NCI-H1105 (cell line): ENCODE measurements at places on chromosomes 12 and 14.
A peak's percentile ranks its signal among the peaks of the same experiment; 100 is the strongest.

- no peak for DNase-seq
These were observed 64.9 kb downstream of the FBXO33 start for GRCh38 chr14:39367387-39367751.

- no peak for DNase-seq
These were observed 4.7 kb downstream of the NAB2 start for GRCh38 chr12:57093415-57094207.

- peak; percentile 41 for DNase-seq
These were observed 29.5 kb upstream of the TMX1 start for GRCh38 chr14:51210594-51210993.

DNA sequence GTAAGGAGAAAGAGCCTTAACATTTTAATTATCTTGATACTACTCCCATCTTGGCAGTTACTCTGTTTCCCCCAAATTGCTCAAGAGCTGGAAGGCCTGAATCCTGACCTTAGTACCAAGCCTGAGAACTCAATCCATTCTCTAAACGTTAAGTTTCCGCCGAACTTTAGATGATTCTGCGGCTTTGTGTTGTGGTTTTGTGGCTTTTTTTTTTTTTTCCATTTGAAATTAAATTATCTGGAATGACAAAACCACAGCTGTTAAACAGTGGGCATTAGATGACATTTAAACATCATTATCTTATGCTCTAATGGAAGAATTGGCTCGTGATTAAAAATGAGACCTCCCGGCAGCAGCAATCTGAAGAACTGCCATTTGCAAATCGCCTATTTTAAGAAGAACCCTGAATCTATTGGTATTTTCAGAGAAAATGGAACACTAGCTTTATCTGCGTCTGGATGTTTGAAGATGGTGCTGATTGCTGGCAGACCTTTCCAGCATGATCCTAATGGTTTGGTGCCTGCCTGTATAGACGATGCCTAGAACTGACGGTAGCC is 38.4 kb downstream of the TMEM132C start:
- no peak for DNase-seq

DNA sequence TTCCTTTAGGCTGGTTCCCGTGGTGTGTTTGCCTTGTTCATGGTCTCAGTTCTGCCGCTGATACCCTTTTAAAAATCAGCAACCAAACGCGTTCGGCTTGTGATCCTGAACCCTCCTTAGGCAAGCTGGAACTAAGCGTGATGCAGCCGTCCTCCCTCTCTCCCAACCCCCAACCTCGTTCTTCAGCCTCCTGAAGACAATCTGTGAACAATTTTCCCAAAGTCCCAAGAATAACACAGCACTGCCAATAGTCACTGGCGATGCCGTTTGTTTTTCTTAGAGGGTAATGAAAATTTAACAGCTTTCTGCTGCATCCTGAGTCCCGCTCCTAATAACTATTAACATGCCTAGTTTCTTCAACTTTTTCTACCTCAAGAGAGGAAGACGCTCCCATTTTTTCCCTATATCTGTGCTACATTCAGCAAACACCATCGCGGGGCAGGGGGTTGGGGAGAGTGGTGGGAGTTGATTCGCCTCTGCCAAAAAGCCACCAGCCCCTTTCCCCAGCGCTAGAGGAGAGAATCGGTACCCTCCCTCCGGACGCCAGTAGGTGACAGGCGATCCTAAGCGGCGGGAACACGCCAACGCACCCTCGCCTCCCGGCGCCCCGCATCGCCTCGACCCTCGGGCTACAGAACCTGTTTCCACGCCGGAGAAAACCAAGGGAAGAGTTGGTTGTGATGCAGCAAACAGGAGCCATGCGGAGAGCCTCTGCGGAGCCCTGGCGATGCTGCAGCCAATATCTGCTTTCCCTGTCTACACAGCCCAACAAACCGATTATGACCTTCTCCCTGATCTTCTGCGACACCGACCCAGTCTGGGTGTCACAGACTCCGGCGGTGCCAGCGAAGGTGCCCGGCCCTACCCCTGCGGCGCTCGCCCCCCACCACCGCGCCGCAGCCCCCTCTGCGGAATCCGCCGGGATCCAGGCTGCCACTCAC is 752 bp downstream of the PRICKLE1 start:
- DNase-seq, result peak; percentile 37

DNA sequence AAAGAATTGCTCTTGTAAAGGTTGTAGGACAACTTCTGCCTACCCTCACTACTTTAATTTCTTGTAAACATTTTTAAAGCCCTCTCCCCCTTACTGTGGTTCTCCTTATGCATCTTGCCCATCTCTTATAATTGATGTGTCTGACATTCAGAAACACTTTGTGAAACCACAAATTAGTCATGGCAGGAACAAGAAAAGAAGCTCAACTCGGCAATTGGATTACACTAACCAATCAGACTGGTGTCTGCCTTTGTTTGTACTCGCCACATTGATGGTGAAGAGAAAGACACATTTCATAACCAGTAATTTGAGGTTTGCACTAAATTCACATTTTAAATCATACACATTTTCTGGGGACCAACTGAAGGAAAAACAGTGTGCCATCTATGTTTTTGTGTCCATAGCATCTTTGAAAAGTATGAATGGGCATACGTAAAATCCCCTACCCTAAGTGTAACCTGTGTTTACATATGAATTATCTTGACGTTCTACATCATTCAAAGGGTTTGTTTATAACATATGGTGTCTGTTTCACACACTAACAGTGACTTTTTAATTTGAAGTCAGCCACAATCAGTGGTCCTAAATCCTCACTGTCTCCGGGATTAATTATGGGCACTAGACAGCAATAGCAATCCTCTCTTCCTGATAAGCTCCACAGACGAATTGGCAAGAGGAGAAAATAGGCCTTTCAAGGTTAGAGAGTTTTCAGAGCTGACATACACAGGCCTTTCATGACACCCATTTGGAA is 49.9 kb downstream of the OTX2 start:
- DNase-seq, result no peak

GRCh38 chr12:62468397-62468796 is 1.8 kb downstream of the MON2 start:
- DNase-seq, result no peak

- peak; percentile 77 for DNase-seq
These were observed 141.3 kb downstream of the TSPAN9 start for GRCh38 chr12:3218228-3219171.

- no peak for DNase-seq
These were observed 13.0 kb upstream of the LEMD3 start for GRCh38 chr12:65156366-65156841.

DNA sequence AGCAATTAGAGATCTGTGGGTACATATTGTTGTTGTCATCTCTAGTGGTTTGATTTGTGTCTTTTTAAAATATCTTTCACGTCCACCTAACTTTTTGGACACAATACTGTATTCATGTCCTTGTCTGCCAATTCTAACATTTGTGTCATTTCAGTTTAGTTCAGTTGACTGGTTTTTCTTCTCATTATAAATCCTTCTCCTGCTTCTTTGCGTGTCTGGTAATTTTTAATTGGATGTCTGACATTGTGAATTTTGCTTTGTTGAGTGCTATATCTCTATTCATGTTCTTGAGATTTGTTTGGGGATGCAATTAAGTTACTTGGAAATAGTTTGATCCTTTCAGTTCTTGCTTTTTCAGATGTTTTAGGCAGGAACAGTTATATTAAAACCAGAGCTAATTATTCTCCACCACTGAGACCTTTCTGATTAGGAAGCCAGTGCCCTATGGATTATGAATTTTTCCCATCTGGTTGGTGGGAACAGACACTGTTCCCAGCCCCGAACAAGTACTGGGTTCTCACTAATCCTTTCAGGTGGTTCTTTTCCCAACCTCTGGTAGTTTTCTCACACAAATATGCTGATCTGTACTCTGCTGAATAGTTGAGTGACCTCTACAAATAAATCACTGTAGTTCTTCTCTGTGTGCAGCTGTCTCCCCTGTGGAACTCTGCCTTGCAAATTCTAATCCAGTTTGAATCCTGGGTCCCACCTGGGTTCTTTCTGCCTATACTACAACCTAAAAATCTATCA is 91.1 kb upstream of the DYNC1H1 start:
- no peak for DNase-seq

DNA sequence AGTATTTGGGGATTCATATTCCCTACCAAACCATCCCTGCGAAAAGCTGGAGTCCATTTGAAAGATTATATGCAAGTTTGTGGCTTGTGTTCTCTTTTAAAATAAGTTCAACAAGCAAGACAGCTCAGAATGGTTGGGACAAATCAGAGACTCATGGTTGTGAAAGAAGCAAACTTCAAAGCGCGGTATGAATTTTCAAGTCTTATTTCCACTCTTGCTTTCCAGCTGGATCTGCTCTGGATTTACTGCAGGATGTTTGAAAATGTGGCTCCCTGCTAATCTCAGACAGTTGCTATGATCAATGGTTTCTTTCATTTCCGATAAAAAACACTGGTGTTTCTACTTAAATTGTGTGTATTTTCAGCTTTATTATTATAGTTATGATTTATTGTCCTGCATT is 477.5 kb downstream of the RAD51B start:
- DNase-seq, result no peak

- no peak for DNase-seq
These were observed 25.9 kb upstream of the MTERF2 start for GRCh38 chr12:107012736-107013425.

GRCh38 chr14:26527095-26527494 is 70.7 kb downstream of the NOVA1 start:
- no peak for DNase-seq

DNA sequence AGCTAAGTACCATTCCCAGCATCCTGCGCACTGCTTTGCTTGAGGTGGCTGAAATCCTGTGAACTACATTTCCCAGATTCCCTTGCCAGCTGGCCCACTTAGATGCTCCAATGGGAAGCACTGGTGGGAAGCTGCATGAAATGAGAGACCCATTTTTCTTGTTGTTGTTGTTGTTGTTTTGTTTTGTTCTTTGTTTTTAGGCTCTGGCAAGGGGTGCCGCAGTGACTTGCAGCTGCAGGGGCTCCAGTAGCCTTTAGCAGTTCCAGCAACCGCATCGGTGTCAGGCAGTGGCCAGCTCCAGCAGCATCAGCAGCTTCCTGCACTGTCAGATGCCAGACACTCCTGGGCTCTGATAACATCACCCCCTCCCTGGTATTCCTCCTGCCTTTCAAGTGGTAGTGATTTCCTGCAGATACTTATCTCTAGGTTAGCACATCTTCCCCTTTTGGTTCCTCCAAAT is 8.8 kb upstream of the EGLN3 start:
- DNase-seq, result no peak

GRCh38 chr14:67018720-67019119 is 170.5 kb upstream of the GARIN2 start:
- DNase-seq, result no peak

- DNase-seq, result no peak
These were observed 1838.6 kb upstream of the SEL1L start for GRCh38 chr14:83372271-83372670.

DNA sequence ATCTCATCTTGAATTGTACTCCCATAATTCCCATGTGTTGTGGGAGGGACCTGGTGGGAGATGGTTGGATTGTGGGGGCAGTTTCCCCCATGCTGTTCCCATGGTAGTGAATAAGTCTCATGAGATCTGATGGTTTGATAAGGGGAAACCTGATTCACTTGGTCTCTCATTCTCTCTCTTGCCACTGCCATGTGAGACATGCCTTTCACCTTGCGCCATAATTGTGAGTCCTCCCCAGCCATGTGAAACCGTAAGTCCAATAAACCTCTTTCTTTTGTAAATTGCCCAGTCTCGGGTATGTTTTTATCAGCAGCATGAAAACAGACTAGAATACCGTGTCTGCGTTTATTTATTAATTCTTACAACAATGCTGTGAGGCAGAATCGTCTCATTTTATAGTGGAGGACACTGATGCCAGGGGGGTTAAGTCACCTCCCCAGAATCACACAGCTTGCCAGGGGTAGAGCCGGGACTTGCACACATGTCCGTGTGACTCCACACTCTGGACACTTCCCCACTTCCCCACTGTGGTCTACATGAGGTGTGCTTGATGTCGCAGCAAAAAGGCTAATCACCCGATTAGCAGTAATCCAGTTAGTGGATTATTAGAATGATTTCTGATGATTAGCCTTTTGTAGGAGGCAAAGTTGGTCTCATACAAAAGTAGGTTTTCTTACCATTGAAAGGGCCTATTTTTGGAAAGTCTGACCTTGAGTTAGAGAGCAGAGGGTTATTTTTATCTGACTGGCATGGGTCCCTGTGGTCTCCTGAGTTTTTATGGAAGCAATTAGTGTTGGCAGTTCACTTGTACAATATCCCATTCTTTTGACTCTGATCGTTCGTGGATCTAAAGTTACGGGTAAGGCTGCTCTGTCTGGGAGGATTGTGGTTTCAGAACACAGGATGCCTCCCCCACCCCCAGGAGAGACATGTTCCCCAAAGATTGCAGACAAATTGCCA is 47.4 kb upstream of the BCL7A start:
- DNase-seq, result no peak

GRCh38 chr14:70803321-70804310 is 5.7 kb downstream of the MAP3K9 start:
- DNase-seq, result no peak

DNA sequence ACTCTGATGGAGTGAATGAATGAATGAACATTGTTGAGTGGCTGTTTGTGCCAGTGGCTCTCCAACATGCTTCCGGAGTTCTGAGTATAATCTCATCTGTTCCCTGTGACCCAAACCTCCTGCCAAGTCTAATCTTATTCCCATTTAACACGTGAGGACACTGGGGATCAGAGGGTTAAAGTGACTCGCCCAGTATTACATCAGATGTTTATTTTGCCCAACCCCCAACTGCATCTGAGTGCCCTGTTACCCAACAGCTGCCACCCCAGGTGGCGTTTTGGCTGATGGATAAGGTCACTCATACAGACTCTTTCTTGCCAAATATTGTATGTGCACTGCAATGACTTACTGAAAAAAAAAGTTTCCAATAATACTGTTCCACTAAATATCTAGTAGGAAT is 210.9 kb downstream of the EXOC5 start:
- DNase-seq, result peak; percentile 83

GRCh38 chr14:43019826-43020225 is 1413.2 kb downstream of the LRFN5 start:
- no peak for DNase-seq

DNA sequence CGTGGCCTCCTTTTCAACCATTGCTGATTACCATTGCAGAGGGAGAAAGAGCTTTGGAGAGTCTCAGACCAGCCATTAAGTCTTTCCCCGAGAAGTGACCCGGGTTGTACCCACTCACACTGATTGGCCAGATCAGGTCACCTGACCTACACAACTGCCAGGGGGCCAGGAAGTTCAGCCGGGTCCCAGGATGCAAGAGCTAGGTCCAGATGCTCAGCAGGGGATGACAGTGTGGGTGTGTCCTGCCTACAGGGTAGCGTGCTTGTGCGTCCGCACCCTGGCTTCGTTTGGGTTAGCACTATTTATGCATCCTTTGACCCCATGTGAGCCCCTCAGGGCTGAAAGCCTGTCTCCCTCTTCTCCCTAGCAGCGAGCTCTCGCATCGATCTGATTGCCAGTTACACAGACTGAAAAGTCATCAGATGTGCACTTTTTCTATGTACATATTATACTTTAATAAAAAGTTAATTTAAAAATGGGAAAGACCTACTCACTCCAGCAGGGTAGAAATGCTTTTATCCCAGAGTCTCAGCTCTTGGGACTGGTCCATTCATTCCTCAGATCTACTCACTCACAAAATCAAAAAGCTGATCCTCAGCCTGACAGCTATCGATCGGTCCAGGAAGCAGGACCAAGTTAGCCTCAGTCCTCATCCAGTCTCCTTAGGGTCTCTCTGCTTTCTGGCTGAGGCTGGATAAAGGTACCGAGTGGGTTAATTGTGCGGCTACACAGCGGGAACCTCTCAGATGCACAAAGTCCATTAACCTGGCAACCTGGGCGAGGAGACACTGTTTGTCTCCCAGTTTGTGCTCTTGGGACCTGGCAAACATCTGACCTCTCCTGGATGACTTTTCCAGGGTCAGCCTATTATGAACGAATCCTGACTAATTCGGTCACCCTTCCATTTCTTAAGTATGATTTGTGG is 68.0 kb downstream of the SERPINA3 start:
- DNase-seq, result no peak

- peak; percentile 85 for DNase-seq
These were observed 369.1 kb downstream of the NPAS3 start for GRCh38 chr14:33307691-33308251.
